ENCODE measurements at places on chromosomes 6 and 20.

DNA sequence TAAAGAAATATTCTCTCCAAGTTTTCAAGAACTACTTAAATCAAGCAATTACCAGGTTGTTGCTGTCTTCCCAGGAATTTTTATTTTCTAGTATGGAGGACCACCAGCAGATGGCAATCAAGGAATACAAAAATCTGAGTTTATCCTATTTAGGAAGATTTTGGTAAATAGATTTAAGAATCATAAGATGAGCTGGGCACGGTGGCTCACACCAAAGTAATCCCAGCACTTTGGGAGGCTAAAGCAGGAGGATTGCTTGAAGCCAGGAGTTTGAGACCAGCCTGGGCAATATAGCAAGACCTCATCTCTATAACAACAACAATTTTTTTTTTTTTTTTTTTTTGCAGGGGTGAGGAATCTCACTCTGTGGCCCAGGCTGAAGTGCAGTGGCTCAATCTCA, 19.3 kb upstream of the SEC63 start:
- DNase-seq, result no peak

DNA sequence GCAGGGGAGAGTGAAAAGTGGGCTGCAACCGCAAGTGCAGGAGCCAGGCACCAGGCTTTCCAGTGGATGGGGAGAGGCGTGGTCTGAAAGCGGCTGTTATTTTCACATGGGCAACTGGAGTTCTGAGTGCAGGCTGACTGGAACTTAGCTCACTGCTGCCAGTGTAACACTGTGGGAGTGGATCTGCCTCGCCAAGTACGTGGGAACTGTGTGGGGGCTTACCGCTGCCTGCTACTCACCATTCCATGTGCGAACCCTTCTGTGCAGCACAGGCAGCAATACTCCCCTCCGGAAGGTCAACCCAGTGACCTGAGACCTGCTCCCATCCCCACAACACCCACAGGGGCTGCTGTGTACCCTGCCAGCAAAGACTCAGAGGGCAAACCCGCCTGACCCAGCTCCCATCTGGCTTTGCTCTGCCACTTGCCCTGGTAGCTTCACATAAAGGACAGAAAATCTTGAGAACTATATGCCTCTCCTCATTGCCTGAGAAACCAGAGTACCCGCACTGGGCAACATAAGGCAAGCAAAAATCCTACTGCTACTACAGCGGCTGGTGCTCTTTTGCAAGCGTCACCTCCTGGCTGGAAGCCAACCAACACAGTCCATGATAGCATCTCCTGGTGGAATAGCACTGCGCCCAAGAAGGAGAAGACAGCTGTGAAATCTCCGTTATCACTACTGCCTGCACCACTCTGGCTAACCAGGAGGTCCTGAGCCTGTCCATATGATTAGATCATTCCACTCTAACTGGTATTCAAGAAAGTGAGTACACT, 54.4 kb upstream of the SIRPG start:
- no peak for DNase-seq

GRCh38 chr6:130306377-130306776, 59.4 kb upstream of the TMEM200A start:
- no peak for DNase-seq

DNA sequence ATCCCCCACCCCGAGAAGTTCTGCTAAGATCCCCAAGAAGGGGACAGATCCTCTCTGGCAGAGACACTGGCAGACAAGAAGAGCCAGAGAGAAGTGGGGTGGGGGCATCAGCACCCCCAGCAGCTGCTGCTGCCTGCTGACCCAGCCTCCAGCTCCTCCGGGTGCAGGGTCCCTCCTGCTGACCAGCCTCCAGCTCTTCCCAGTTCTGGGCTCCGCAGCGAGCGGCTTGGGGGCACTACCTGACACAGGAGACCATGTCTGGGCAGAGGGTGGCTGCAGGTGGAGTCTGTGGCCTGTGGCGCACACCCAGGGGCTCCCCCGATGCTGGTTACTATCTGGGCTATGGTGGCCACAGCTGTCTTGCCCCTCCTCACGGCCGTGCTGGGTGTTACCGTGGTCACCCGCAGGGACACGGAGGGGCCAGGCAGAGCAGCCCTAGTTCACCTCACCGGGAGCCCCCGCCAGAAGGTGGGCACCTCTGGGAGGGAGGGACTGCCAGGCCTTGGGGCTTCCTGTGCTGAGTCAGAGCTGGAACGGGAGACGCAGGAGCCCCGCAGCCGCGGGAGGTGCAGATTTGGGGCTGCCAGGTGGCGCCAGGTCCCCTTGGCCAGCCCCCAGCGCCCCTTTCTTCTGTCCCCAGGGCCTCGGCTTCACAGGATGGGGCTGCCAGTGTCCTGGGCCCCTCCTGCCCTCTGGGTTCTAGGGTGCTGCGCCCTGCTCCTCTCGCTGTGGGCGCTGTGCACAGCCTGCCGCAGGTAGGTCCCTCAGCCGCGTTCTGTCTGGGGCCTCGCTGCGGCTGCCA, 630 bp downstream of the LIME1 start:
- peak; percentile 52 for DNase-seq

DNA sequence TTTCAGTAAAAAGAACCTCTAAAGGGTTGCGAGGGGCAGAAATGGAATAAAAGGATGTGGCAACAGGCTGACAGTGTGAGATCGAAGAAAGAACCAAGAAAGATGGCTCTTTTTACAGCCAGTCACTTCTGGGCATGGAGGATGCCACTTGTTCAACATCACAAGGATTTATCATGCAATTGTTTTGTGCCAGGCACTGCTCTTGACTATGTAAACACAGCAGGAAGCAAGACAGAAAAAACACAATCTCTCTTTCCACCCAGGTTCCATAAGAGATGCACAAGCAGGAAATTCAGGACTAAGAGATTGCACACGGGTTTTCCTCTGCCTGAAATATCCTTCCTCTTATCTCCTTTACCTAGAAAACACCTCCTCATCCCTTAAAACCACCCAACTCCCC, 38.0 kb downstream of the FOXA2 start:
- DNase-seq, result no peak

GRCh38 chr6:47363736-47364135, 54.0 kb upstream of the TNFRSF21 start:
- DNase-seq, result no peak

DNA sequence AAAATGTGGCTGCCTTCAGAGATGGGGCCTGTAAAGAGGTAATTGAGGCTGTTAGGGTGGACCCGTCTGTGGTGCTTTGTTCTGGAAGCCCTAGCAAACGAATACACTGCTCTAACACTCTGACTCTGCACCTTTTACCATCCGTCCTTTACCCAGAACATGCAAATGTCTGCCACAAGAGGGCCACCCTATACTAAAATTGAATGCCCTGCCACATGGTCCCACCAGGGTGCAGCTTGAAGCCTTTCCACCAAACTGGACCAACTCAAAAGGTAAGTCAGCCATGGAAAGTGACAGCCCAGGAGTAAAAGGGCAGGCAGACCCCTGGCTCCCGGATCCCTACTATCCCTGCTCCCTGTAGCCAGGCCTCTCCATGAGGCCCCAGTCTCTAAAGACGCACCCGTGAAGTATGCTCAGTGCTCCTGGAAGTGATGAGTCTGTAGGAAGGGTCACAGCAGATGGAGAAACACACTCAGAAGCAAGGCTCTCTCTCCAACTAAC, 5.8 kb upstream of the BFSP1 start:
- peak; percentile 81 for DNase-seq

- no peak for DNase-seq
Observed at GRCh38 chr6:126280287-126280686, 59.6 kb upstream of the CENPW start.

DNA sequence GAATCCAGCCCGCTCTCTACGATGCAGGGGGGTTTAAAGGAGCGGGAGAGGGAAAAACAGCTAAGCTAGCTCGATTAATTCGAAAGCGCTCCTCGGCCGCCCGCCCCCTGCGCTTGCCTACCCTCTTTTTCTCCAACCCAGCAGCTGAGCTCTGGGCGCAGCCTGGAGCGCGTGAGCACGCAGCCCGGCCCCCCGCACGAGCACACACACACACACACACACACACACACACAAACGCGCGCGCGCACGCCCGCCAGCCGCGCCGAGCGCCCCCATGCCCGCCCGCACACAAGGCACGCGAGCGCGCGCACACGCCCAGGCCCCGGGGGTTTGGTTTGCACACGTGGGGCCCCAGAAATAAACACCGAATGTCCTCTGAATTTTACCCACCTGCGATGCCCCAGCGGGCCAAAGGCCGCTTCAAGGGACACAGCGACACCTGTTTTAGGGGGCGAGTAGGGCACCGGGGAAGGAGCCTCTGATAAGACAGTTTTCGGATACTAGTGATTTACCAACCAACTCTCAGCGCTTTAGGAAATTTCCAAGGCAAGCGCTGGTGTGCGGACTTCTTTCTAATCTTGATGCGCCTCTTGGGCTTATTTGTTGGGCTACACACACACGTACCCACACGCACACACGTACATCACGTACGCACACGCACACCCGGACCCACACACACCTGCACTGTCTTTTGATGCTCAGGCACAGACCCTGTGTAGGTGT, 802 bp upstream of the NRN1 start:
- no peak for DNase-seq

DNA sequence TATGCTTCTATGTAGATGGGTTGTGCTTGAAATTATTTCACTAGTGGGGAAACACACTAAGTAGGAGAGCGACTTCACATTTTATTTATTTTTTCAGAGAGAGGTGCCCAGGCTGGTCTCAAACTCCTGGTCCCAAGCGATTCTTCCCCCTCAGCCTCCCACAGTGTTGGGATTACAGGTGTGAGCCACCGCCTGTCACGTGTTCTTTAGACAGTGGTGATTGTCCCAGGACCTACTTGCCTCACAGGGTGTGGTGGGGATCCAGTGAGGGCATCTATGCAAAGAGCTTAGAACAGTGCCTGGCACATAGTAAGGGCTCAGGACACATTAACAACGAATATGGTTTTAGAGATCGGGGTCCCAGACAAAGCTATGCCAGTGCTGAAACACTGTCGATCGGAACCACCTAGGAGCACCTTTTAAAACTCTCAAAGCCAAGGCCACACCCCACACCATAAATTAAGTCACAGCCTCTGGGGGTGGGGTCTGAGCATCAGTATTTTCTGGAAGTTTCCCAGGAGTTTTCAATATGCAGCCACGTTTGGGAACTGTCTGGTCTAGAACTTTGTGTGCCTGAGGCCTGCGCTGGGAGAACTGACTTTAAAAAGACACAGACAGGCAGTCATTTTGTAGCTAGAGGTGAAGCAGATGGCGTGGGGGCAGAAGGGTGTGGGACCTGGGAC, 4.8 kb upstream of the BCAS4 start:
- no peak for DNase-seq

DNA sequence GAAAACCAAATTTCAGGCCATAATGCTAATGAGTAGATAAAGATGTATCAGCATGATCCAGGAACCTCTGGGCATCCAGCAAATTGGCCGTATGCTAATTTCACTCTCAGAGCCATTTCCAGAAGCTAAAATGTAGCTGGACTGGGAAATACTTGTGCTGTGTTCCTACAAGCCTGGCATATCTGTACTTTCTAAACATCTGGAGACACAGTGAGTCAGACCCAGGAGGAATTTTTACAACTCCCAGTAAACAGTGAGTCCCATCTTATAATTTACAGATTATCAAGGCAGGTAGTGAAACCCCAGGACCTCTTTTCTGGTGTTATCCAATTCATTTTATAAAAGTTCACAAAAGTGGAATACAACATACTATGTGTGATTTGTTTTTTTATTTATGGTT, 683.0 kb upstream of the ADGRB3 start:
- no peak for DNase-seq

All from CD4-positive, alpha-beta T cell treated with Interleukin-21 for 1 hour (primary cell).